ENCODE measurements at places on chromosomes 11 and 22.
A peak's percentile ranks its signal among the peaks of the same experiment; 100 is the strongest.

- no peak for DNase-seq
Measured at GRCh38 chr22:25090225-25090890, 109.3 kb upstream of the CRYBB3 start.

DNA sequence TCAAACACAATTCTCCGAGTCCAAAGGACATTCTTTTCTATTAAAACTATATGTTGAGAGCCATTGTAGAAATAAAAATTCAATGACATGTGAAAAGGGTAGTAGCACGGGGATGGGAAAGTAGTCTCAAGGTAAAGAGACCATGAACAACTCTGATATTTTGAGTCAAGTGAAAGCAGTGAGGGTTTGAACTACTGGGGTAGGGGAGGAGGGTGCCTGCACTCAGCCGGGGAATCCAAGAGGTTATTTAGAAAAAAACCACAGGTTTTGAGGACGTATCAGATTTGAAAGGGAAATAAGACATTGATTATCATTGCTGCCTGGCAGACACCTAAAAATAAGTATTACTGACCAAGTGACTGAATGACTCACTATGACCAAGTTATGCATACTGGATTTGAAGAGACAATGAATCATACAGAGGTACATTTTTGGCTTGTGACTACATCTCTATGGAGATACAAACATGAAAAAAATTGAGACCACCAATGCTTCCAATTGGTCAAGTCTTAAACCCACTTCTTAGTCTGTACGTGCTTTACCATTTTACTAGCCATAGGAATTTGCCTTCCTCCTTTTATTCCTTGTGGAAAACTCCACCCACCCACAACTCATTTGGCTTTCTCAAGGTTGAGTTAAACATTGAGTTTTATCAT lies 2.2 kb upstream of the OR52H1 start:
- no peak for DNase-seq

GRCh38 chr11:33701302-33702230 lies 940 bp upstream of the C11orf91 start:
- DNase-seq = peak; percentile 47

GRCh38 chr11:73525611-73526010 lies 72.3 kb downstream of the FAM168A start:
- no peak for DNase-seq

- DNase-seq = no peak
Measured at GRCh38 chr11:1752907-1753228, 2.5 kb upstream of the IFITM10 start.

GRCh38 chr11:61053191-61053590 lies 49.1 kb upstream of the CD5 start:
- DNase-seq = no peak

- DNase-seq = no peak
Measured at GRCh38 chr22:41347066-41347859, 34.5 kb upstream of the TEF start.

DNA sequence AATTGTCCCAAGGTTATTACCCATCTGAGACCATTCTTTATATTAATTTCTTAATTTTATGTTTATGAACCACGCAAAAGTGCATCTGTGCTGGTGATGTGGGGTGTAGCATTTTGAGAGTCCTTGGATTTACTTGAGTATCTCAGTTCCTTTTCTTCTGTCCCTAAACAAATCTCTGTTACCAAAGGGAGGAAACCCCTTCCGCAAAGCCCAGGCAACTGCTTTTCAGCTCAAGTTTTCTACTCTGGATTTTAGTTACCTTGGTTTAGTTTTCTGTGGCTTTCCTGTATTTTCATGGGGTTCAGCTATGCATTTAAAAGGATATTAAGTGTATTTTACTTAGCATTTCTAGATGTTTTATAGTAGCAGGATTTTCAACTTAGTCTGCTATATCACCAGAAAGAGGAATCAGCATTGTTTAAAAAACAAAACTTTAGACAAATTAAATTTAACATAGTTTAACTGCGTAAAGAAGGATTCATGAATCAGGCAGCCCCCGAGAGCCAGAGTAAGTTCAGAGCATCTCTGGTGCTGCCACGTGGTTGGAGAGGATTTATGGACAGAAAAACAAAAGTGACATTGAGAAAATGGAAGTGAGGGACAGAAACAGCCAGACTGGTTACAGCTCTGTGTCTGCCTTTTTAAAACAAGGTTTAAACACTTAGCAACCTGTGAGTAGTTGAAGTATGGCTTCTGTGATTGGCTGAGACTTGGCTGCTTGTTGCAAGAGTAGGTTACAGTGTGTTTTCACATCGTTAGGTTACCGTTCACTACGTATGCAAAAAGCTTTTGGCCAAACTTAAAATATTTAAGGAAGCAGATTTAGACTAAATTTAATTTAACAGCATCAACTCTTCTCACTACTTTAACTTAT lies 9.6 kb downstream of the ADM start:
- DNase-seq = no peak

GRCh38 chr11:74520927-74521665 lies 27.6 kb upstream of the LIPT2 start:
- DNase-seq = no peak

DNA sequence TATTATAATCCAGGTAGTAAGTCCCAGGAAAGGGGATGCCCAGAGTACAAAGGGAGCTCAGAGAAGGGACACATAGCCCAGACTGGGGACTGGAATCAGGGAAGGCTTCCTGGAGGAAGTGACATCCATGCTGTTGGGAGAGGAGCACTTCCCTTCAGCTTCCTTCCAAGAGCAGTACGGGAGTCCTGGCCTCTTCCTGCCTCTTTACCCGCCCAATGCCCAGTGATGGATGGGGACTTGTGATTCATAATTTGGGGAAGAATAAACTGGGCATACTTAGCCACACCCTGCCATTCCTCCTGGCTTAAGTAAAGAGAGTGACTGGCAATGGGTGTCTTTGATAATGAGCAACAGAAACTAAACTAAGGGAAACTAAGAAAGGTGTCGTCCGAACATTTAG lies 11.5 kb downstream of the C11orf91 start:
- no peak for DNase-seq

DNA sequence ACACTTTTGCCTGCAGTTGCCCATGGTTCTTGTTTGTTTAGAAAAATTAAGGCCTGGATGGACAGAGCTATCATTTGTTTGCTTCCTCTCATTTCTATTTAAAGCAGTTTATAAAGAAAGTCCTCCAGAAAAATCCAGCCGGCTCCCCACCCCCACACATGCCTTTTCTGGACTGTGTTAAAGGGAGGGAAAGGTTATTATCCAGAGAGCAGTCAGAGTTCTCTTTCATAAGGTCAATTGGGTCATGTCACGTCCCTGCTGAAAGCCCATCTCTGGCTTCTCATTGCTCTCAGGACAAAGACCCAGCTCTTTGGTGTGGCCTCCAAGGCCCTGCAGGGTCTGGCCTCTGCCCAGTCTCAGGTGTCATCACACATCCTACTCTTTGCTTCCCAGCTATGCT lies 9.8 kb upstream of the GRK3 start:
- DNase-seq = no peak

GRCh38 chr22:21960200-21961126 lies 7.8 kb upstream of the PPM1F start:
- no peak for DNase-seq

- DNase-seq = no peak
Measured at GRCh38 chr11:22703040-22703439, 36.6 kb downstream of the GAS2 start.

DNA sequence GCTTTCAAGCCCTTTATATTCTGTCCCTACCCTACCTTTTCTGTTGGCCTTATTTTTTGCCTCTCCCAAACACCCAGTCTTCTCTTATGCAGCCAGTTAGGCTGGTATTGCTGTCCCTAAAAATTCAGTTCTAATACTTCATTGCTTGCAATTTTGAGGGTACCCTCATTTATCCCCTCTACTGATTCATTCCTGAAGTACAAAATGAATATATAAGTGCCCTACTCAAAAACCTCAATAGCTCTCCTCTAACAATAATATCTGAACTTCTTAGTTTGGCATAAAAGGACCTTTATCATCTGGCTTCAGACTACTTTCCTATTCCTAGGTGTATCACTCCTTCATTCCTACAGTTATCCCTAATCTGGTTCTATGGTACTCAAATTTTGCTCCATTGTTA lies 5.2 kb upstream of the EIF4G2 start:
- no peak for DNase-seq

DNA sequence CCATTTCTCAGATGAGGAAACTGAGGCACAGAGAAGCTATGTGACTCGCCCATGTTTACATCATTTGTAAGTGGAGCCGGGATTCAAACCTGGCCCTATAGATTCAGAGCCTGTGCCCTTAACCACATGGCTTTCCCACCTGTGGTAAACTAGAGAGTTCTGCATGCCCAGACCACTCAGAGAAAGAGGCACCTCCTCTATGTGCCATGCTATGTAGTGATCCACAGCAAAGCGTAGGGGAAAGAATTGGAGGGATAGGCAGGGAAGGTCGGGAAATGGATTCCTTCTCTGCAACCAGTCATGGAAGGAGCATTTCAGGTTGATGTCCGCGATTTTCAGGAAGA lies 15.4 kb upstream of the POU2AF2 start:
- no peak for DNase-seq

DNA sequence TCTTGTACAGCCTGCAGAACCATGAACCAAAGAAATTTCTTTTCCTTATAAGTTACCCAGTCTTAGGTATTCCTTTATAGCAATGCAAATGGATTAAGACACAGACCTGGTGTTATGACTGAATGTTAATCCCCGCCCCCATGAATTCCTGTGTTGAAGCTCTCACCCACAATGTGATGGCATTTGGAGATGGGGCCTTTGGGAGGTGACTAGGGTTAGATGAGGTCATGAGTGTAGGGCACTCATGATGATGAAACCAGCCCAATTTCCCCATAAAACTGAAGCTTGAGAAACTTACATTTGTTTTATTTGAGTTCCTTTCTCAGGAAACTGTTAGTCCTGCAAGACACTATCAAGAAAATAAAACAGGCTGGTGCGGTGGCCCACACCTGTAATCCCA lies 115.8 kb upstream of the THY1 start:
- no peak for DNase-seq

GRCh38 chr11:63839508-63840355 lies 822 bp downstream of the MARK2 start:
- DNase-seq = no peak

- no peak for DNase-seq
Measured at GRCh38 chr11:2685566-2686359, 14.0 kb downstream of the KCNQ1OT1 start.

DNA sequence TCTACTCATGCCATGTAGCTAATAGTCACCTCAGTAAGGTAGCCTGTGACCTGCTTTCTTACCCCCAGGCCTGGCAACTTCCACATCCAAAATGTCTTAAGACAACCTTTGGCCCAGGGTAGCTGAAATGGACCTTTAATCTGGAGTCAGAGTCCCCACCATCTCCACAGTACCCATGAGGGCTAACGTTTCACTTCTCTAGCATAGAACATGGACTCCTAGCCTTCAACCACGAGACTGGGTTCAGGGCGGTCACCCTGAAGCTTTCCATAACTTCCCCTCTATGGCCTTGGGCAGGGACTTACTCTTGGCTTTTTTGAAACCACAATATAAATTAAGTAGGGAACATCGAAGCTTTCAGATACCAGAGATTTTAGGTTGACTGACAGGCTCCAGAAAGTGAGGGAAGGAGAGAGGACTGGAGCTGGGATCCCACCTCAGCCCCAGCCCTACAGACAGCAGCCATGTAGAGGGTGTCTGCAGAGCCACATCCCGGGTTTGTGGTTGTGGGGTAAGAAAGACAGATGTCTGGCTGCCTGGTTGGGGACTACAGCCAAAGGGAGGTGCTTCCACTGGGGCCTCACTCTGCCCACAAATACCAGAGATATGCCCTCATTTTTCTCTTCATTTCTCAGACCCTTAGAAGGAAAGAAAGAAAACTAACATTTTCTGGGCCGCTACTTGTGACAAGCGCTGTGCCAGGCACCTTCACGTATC lies 2.6 kb downstream of the TBC1D10A start:
- DNase-seq = no peak

DNA sequence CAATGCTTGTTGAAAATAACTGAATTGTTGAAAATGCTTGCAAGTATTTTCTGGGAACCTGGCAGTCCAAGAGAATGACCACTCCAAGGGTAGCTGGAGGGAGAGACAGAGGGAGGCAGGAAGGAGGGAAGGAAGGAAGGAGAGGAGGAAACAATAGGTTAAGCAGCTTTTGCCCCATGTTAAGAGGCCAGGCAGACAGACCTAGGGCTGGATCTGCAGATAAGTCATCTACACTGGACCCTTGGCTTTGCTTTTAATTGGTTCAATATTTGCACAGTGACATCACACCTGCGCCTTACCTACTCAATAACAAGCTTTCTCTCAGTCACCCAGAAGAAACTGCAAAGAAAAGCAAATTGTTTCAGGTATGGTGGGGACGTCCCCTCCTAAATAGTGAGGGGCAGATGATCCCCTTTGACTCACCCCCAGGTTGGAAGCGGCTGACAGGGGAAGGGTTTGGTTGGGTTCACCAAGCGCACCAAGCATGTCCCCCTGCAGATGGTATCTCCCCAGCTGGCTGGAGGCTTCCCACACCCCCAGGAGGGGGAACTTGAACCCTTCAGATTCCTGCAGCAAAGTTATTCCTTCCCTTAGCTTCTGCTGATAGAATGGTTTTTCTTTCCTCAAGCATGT lies 24.3 kb downstream of the MYH9 start:
- DNase-seq = no peak

DNA sequence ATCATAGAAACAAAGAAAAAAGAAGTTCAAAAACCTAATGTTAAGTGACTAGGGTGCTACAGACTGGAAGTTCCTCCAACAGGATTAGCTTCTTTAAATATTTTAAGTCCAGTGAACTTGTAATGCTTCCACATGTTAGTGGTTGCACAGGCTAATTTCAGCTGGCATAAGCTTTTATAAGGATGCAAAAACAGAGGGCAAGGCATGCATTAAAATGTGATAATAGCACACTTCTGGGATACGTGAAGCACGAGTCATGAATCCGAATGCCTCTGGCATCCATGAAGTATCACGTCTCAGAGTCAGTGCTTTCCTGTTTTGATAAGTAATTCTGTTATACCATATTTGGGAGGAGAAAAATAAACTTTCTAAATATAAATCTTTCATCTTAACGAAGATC lies 106.8 kb downstream of the DCDC1 start:
- no peak for DNase-seq

GRCh38 chr11:105579111-105579510 lies 30.8 kb upstream of the GRIA4 start:
- DNase-seq = no peak

- DNase-seq = no peak
Measured at GRCh38 chr11:45266676-45267020, 19.5 kb downstream of the SYT13 start.

DNA sequence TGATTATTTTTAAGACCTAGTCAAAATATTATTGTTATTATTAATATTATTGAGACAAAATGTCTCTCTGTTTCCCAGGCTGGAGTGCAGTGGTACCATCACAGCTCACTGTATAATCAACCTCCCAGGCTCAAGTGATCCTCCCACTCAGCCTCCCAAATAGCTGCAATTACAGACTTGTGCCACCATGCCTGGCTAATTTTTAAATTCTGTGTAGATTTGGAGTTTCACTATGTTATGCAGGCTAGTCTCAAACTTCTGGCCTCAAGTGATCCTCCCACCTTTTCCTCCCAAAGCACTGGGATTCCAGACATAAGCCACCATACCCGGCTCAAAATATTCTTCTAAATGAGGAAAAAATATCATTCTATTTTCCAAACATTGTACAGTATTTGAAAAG lies 37.0 kb downstream of the SLC36A4 start:
- DNase-seq = no peak

- peak; percentile 41 for DNase-seq
Measured at GRCh38 chr22:49976439-49977175, 16.0 kb downstream of the PIM3 start.

- DNase-seq = no peak
Measured at GRCh38 chr11:110329445-110329844, 33.0 kb upstream of the RDX start.

GRCh38 chr11:6025056-6025455 lies 5.5 kb downstream of the OR56A1 start:
- DNase-seq = no peak

GRCh38 chr11:15150507-15150906 lies 35.8 kb downstream of the INSC start:
- DNase-seq = no peak
